Renal cortical epithelial cell (primary cell): ENCODE measurements at places on chromosomes 7 and 10.
A peak's percentile ranks its signal among the peaks of the same experiment; 100 is the strongest.

DNA sequence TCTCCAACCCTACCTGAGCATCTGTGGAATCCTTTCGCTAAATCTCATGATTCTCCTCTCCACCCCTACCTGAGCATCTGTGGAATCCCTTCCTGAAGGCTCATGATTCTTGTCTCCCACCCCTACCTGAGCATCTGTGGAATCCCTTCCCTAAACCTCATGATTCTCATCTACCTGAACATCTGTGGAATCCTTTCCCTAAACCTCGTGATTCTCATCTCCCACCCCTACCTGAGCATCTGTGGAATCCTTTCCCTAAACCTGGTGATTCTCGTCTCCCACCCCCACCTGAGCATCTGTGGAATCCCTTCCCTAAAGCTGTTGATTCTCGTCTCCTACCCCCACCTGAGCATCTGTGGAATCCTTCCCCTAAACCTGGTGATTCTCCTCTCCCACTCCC is 342.0 kb downstream of the SDK1 start:
- no peak for DNase-seq

DNA sequence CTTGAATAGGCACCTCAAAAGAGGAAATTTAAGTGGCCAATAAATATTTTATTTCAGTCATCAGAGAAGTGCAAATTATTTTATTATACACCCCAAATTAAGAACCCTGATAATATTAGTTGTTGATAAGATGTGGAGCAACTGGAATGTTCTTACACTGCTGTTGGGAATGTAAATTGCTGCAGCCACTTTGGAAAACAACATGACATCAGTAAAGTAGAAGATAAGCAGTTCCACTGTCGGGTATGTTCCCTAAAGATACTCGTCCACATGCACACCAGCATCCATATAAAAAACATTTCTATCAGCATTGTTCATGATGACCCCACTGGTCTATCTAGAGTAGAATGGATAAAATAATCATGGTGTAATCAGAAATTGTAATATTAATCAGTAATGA is 46.5 kb downstream of the VCL start:
- no peak for DNase-seq

- DNase-seq, result no peak
Observed at GRCh38 chr10:13347043-13347499, 1.0 kb downstream of the SEPHS1 start.

GRCh38 chr10:109259293-109259692 is 664.0 kb downstream of the XPNPEP1 start:
- DNase-seq, result peak; percentile 17

- peak; percentile 19 for DNase-seq
Observed at GRCh38 chr10:56912043-56912442, 551.0 kb upstream of the ZWINT start.

DNA sequence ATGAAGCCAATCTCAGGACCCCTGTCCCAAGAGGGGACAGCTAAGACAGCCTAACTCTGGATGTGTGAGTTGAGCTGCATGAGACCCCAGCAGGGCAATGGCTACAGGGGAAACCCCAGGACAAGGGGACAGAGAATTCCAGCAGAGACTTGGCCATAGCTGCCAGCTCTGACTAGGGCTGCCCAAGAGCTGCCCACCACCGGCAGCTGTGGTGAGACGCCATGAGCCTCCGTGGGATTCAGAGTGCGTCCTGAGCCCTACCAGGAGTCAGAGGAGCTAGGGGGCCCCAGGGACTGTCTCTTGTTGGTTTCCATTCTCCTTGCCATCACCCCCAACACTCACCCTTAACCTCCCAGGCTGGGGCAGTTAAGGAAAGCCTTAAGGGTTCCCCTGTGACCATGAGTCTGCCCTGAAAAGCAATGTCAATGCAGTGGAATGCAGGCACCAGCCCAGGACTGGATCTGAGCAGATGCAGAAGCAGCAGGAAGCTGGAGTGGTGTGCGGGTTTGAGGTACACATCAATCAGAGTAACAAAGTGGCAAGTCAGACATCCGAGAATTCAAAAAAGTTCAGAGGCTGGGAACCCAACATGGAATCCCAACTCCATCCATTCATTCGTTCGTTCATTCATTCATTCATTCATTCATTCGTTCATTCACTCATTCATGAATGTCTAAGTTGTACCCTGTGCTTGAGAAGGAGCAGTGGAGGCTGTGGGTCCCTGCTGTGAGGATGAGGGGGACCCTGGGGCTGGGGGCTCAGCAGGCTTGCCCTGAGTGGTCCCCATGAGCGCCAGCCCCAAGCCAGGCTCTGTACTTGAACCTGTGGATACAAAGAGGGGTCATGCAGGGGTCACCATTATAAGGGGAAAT is 52.9 kb downstream of the C10orf120 start:
- DNase-seq, result no peak

- DNase-seq, result no peak
Observed at GRCh38 chr10:125169915-125170314, 9.6 kb upstream of the CTBP2 start.

DNA sequence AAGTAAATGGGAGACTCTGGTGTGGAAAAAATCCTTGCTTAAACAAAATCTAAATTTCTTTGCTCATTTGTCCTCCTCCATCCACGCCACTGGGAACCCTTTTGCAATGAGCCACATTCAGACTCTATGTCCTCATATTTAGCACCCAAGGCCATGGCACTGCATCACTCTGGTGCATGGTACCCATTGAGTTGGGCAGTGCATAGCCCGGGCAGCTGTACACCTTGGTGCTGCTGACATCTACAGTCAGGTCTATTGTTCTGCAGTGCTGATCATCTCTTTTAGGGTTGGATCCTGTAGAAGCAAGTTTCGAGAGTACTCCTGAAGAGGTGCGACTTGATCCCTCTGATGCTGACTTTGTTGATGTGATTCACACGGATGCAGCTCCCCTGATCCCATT is 6.8 kb downstream of the PNLIPRP1 start:
- no peak for DNase-seq

- DNase-seq, result no peak
Observed at GRCh38 chr7:137241655-137242360, 101.7 kb downstream of the PTN start.

DNA sequence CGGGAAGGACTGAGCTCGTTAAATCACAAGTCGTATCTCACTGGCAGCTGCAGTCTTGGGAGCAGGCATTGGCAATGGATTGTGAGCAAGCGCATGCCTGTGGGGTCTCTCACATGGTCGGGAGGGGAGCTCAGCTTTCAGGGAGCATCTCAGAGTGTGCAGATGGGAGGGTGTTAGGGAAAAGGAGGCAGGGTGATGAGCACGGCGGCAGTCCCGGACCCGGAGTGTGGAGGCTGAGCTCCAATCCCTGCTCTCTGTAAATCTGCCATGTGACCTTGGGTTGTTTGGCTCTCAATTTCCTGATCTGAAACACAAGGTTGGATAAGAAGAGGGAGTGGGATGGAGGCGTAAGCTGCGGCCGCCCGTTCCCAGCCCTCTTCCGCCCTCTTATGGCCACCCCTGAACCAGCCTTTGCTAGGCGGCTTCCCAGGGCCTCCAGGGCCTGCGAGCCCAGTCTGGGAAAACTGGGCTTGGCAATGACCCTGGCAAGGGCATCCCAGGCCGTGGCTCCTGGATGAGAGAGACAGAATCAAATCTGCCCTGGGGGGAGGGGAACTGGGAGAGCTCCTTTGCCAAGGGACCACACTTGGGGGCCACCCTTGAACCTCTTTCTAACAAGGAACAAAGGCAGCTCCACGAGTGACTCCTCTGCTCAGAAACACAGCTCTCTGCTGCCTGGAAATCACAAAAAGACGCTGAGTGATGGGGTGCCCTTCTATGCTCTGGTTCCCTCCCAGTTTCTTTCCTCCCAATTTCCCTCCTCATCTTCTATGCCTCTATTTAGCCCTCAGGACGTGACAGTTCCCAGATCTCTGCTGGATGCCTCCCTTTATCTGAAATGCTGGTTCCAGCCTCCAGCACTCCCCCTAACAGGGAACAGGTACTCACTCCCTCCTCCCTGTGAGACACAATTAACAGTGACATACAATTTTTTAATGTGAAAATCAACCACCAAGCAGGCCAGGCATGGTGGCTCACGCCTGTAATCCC is 41.7 kb upstream of the LOXL4 start:
- peak; percentile 64 for DNase-seq

- DNase-seq, result peak; percentile 76
Observed at GRCh38 chr7:7416031-7416858, 119.4 kb downstream of the COL28A1 start.

- DNase-seq, result no peak
Observed at GRCh38 chr7:139046143-139046542, 10.3 kb upstream of the ZC3HAV1L start.

GRCh38 chr7:96499532-96499931 is 177.6 kb upstream of the SLC25A13 start:
- no peak for DNase-seq

DNA sequence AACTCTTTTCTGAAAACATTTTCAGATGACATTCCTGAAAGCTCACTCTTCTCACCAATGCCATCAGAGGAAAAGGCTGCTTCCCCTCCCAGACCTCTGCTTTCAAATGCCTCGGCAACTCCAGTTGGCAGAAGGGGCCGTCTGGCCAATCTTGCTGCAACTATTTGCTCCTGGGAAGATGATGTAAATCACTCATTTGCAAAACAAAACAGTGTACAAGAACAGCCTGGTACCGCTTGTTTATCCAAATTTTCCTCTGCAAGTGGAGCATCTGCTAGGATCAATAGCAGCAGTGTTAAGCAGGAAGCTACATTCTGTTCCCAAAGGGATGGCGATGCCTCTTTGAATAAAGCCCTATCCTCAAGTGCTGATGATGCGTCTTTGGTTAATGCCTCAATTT is 16.5 kb downstream of the ANLN start:
- no peak for DNase-seq

DNA sequence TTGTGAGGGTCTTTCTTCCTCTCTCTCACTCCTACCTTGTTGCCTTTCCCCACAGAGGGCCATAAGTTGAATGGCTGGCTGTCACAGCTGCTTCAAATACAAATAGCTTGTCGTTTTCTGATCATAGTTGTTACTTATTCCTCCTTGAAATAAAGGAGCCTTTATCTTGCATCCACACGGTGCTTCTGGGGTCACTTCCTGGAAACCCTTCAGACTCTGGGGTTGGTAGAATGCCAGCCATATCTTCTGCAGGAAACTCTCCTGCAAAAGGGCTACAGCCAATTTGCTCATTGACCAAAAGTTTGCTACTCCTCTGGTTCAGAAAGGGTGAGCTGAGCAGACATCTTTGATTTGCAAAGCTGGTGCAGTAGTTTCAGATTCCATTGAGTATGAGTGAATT is 70.4 kb downstream of the FAM185A start:
- no peak for DNase-seq

- no peak for DNase-seq
Observed at GRCh38 chr7:155851892-155852291, 39.6 kb upstream of the SHH start.

- peak; percentile 79 for DNase-seq
Observed at GRCh38 chr10:101032637-101033224, 1.7 kb downstream of the SFXN3 start.

GRCh38 chr7:137682596-137682995 is 164.2 kb downstream of the DGKI start:
- peak; percentile 97 for DNase-seq

DNA sequence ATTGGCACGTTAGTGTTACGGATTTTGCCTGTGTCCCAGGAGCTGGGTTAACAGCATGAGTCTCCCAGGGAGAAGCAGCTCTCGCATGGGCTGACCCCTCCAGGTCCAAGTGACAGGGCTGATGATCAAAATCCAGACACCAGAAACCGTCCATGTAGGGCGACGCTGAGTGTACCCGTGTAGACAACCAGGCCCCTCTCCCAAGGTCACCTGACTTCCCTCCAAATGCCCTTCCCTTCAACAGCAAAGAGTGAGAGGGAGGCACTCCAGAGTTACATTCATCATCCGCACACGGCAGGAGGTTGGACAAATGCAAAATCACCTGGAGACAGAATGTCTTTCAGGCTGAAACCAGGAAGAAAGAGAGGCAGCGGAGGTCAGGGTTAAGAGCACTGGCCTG is 14.9 kb upstream of the HSPA12A start:
- DNase-seq, result no peak

DNA sequence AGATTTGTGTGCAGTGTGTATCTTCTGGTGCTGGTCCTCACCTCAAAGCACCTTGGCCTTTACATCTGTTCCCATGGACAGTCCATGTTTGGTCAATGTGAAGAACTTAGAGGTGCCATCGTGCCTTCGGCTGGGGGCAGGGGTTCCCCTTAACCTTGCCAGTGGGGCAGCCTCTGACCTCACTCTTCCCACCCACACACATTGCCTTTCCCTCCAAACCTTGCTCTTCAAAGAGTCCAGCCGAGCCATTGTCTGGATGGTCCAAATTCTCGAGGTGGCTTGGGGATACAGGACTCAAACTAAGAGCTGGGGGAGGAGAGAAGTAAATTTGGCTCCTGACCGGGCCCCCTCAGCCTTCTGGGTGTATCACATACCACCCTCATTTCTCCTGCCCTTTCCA is 76.2 kb upstream of the HABP2 start:
- DNase-seq, result no peak

DNA sequence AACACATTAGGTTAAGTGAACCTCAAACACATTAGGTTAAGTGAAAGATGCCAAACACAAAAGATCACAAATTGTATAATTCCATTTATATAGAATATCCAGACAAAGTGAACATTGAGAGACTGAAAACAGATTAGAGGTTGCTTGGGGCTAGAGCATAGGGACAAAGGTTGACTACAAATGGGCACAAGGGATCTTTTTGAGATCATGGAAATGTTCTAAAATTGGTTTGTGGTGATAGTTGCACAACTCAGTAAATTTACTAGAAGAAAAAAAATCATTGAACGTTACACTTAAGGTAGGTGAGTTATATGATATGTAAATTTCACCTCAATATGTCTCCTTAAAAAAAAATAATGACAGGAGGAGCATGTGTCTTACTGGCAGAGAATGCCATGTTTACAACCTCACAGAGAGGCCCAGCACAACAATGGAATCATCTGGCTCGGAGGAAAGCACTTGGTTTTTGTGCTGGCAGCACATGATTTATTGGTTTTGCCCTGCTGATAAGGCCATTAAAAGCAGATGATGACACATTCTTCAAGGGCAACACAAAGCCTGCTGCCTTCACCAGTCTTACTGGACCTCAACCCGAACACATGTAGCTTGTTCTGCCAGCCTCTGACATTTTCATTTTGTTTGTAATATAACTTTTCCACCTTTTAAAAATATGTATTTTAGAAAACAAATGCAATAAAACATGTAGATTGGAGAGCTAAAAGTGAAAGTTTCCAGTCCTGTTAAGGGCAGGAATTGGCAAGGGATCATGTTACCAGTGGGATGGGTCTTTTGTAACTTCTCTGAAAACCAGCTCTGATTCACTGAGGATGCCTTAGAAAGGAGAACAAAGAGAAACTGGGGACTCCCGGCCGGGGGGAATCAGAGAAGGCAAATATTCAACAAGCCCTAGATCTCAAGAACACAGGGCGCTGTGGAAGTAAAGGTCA is 11.9 kb upstream of the LMOD2 start:
- DNase-seq, result peak; percentile 87

- no peak for DNase-seq
Observed at GRCh38 chr10:47413531-47414226, 29.6 kb upstream of the ZNF488 start.

- no peak for DNase-seq
Observed at GRCh38 chr7:29723599-29723998, 82.7 kb upstream of the WIPF3 start.
